CD14-positive monocyte (primary cell): ENCODE measurements at places on chromosomes 6 and 20.

DNA sequence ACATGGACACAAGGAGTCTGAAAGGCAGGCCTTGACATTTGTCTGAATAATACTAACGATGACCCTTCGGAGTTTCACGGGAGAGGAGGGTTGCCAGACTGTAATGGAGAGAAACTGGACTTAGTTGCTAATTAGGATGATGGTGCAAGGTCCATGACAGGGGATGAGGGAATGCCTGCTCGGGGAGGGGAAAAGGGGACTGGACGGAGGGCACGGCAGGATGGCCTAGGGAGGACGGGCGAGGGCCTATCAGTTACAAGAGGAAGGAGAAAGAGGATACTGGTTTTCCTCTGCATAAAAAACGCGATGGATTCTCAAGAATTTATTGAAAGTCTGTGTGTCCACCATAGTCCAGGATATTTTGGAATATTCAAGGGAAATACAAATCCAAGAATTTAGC lies 42.7 kb downstream of the IRAK1BP1 start:
- H3K27me3 ChIP-seq = peaks cover 16% of the 10 kb centered on the region
- peaks cover 27% of the 10 kb centered on the region for H3K4me1 ChIP-seq
- DNase-seq = no peak
- H3K27ac ChIP-seq = no peak overlapping the region

GRCh38 chr6:39610221-39610620 lies 115.0 kb downstream of the KIF6 start:
- no peaks in the 10 kb centered on the region for H3K36me3 ChIP-seq
- H3K4me1 ChIP-seq = no peaks in the 10 kb centered on the region
- no peak overlapping the region for H3K27ac ChIP-seq
- DNase-seq = no peak
- H3K4me3 ChIP-seq = no peak overlapping the region

DNA sequence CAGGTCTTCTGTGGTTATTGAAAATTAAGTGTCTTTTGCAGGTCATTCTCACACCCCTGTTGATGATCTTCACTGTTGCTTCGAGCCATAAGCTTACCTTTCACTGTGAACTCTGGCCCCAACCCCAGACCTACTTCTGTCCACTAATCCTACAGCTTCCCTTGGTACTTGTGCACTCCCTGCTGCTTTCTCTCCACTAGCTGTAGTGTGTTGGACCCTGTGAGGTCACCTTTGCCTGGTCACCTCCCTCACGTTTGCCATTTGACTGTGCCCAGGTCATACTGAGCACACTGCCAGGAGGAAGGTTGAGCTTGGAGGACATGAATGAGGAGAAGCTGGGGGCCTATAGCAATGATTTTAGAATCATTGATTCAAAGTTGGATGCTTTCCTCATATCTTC lies 94.0 kb downstream of the PLCB1 start:
- no peak overlapping the region for H3K27ac ChIP-seq
- H3K4me1 ChIP-seq = no peaks in the 10 kb centered on the region
- DNase-seq = no peak

DNA sequence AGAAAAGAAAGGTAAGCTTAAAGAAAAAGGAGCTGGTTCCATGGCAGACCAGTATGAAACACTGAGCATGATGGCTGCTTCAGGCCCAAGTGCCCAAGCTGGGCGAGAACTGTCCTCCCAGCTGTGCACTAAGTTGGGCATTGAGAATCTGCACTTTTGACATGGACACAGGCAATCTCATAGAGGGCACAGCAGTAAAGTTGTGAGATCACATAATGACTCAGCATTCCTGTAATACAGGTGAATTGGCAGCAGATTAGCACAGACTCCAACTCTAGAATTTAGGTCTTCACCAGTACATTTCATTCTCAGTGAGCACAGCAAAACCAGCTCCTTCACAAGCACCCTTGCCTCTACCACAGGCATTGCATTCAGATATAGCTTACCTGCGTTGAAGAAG lies 343.4 kb downstream of the PKHD1 start:
- DNase-seq = no peak
- H3K4me3 ChIP-seq = no peak overlapping the region
- H3K27me3 ChIP-seq = no peaks in the 10 kb centered on the region
- no peaks in the 10 kb centered on the region for H3K36me3 ChIP-seq
- no peak overlapping the region for H3K27ac ChIP-seq

GRCh38 chr20:57532104-57532503 lies 7.2 kb upstream of the CTCFL start:
- no peaks in the 10 kb centered on the region for H3K4me1 ChIP-seq
- no peak for DNase-seq
- no peaks in the 10 kb centered on the region for H3K36me3 ChIP-seq
- H3K27ac ChIP-seq = no peak overlapping the region

GRCh38 chr6:41318261-41318653 lies 17.2 kb upstream of the NCR2 start:
- H3K36me3 ChIP-seq = no peaks in the 10 kb centered on the region
- DNase-seq = no peak
- H3K4me3 ChIP-seq = peak overlapping the region; percentile 71
- no peak overlapping the region for H3K27ac ChIP-seq
- H3K4me1 ChIP-seq = peaks cover 11% of the 10 kb centered on the region

- no peaks in the 10 kb centered on the region for H3K4me1 ChIP-seq
- no peak overlapping the region for H3K27ac ChIP-seq
- no peaks in the 10 kb centered on the region for H3K36me3 ChIP-seq
- H3K4me3 ChIP-seq = no peak overlapping the region
These were observed 14.2 kb downstream of the DSP start for GRCh38 chr6:7555671-7556070.

DNA sequence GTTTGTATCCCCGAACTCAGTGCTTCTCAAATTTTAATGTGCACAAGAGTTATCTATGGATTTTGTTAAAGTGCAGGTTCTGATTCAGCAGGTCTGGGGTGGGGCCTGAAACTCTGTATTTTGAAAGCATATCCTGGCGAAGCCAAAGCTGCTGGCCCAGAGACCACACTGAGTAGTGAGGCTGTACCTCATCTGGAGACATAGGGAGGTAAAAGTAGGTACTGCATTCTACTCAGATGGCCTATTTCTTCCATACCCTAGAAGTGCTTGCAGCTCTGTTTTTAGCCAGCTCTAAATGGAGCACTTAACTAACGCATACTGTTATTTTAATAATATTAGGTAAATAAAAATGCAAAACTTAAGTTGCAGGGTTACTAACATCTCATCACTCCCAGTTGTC lies 241.6 kb upstream of the PRND start:
- H3K27me3 ChIP-seq = no peaks in the 10 kb centered on the region
- no peak for DNase-seq
- H3K4me1 ChIP-seq = peaks cover 3% of the 10 kb centered on the region
- no peak overlapping the region for H3K27ac ChIP-seq
- H3K4me3 ChIP-seq = no peak overlapping the region

GRCh38 chr20:35293303-35294292 lies 1.4 kb upstream of the FAM83C start:
- no peaks in the 10 kb centered on the region for H3K36me3 ChIP-seq
- H3K4me1 ChIP-seq = no peaks in the 10 kb centered on the region
- no peak for DNase-seq

DNA sequence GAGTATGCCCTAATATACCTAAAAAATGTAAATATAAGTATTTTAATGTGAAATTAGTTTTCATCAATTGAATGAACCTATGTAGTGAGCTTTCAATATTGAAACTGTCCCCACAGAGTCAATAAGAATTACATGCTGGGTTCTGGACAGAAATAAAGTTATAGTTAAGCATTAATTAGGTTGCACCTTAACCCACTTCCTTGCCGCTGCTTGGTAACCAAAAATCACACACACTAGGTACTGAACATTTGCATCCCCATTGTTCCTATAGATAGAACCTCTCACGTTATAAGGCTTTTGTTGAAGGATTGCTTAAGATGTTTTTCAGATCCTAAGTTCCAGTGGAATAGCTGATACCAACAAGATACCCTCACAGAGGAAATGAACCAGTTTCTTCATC lies 237.1 kb upstream of the OPRM1 start:
- no peaks in the 10 kb centered on the region for H3K36me3 ChIP-seq
- no peak for DNase-seq
- H3K4me3 ChIP-seq = no peak overlapping the region
- H3K4me1 ChIP-seq = no peaks in the 10 kb centered on the region
- no peak overlapping the region for H3K27ac ChIP-seq
- no peaks in the 10 kb centered on the region for H3K27me3 ChIP-seq

DNA sequence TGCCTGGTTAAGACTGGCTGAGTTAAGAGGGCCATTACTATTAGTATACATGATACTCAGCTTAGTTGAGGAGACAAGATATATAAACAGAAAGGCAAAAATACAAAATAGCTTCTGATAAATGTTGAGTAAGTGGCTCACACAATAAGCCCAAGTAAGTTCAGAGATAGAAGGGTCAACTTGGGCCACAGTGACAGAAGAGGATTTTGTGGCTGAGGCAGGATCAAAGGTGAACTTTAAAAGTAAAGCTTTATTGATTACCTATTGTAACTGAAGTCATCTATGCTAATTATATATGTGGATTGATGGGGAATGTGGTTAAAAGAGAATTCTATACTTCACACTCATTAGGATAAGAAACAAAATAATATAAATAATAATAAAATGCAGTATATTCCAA lies 80.8 kb downstream of the PHACTR2 start:
- no peaks in the 10 kb centered on the region for H3K27me3 ChIP-seq
- H3K4me3 ChIP-seq = no peak overlapping the region

DNA sequence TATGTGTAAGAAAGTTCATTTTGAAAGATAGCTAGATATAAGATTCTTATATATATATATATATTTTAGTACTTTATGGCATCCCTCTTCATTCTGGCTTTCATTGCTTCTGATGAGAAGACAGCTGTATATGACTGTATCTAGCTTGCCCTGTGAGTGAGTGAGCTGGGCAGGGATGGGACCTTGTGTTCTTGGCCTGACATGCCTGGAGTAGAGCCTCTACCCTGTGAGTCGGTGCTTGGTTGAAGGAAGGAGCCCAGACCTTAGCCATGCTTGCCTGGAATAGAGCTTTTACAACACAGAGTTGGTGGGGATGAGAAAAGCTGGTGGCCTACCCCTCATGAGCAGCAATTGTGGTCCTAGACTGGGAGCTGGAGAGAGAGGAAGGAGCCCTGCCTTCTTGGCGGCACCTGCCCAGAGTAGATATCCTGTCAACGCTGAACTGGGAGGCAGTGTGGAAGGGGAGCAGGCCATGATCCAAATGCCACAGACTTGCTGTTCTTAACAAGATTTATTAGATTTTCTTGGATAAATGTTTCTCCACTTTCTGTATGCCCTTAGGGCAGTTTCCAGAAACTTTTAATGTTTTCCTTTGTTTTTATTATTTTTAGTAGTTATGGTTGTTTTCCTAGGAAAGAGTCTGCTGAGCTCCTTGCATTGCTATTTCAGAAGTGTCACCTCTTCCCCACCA lies 31.6 kb downstream of the FIG4 start:
- no peaks in the 10 kb centered on the region for H3K27me3 ChIP-seq
- peaks cover 76% of the 10 kb centered on the region for H3K36me3 ChIP-seq
- no peak overlapping the region for H3K4me3 ChIP-seq

- H3K36me3 ChIP-seq = no peaks in the 10 kb centered on the region
- H3K4me1 ChIP-seq = no peaks in the 10 kb centered on the region
- no peaks in the 10 kb centered on the region for H3K27me3 ChIP-seq
- no peak for DNase-seq
These were observed 451.0 kb upstream of the SULF2 start for GRCh38 chr20:48236000-48236970.

- H3K36me3 ChIP-seq = no peaks in the 10 kb centered on the region
- H3K27ac ChIP-seq = no peak overlapping the region
- no peaks in the 10 kb centered on the region for H3K27me3 ChIP-seq
- no peaks in the 10 kb centered on the region for H3K4me1 ChIP-seq
- no peak overlapping the region for H3K4me3 ChIP-seq
- no peak for DNase-seq
These were observed 63.2 kb downstream of the WASF1 start for GRCh38 chr6:110116258-110116657.

GRCh38 chr6:17705778-17706579 lies 746 bp downstream of the NUP153 start:
- no peaks in the 10 kb centered on the region for H3K27me3 ChIP-seq
- H3K4me3 ChIP-seq = peak overlapping the region; percentile 66
- H3K27ac ChIP-seq = peak overlapping the region; percentile 96
- H3K4me1 ChIP-seq = peaks cover 54% of the 10 kb centered on the region
- DNase-seq = peak; percentile 82

- DNase-seq = peak; percentile 39
- no peak overlapping the region for H3K4me3 ChIP-seq
- no peaks in the 10 kb centered on the region for H3K36me3 ChIP-seq
- H3K4me1 ChIP-seq = no peaks in the 10 kb centered on the region
- no peaks in the 10 kb centered on the region for H3K27me3 ChIP-seq
These were observed 29.8 kb downstream of the RHAG start for GRCh38 chr6:49606721-49607390.

DNA sequence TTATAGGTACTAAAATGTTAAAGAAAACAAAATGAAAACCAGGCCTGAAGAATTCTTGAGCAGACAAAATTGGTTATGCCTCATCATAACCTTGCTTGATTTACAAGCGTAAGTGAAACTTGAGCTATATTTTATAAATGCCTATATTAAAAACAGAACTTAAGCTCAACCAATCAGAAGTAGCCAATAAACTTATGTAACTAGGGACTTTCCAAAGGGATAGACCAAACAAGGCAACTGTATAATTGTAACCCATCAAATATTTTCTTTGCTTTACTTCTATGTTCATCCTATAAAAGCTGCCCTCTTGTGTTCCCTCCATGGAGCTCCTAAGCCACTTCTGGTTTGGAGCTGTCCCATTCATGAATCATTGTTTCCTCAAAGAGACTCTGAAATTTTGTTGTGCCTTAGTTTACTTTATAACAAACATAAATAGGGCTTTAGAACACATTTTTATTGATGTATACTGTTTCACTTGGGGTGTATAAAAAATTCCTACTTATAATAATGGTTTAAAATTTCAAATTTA lies 101.6 kb upstream of the CARMIL1 start:
- H3K36me3 ChIP-seq = no peaks in the 10 kb centered on the region
- no peak overlapping the region for H3K4me3 ChIP-seq
- H3K27me3 ChIP-seq = no peaks in the 10 kb centered on the region
- H3K4me1 ChIP-seq = peaks cover 78% of the 10 kb centered on the region

DNA sequence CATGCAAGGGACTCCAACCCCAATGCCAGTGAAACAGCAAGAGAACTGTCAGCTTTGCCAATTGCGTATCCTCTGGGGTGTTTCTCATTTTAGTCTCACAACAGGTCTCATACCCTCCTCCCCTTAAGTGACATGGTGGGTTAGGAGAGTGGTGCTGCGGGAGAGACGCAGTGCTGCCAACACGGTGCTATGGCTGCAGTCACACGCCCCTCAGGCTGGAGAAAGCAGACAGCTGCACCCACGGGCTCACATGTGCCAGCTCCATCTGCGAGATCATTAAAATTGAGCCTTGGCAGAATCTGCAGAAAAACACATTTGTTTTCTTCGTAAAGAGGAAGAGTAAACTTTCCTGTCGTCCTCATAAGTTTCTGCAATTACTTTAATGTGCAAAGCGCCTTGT lies 114.7 kb downstream of the ANKRD60 start:
- no peak overlapping the region for H3K27ac ChIP-seq
- no peaks in the 10 kb centered on the region for H3K4me1 ChIP-seq
- H3K4me3 ChIP-seq = no peak overlapping the region
- DNase-seq = no peak
